ENCODE measurements at places on chromosomes 1 and 21. TPM values are rescaled to one million over a fixed set of nuclear protein-coding genes. Genes with fewer than 3 reads are reported as not detected.

The PADI4 gene
- total RNA-seq: 0.33 TPM

The LCE6A gene
- not detected for total RNA-seq

The ACTN2 gene
- 0.34 TPM for total RNA-seq

The PLPPR4 gene
- 0.12 TPM for total RNA-seq

GRCh38 chr1:221670081-221670480, 71.8 kb downstream of the DUSP10 start:
- H3K36me3 ChIP-seq: no peaks in the 10 kb centered on the region
- no peaks in the 10 kb centered on the region for H3K4me1 ChIP-seq
- no peaks in the 10 kb centered on the region for H3K27me3 ChIP-seq
- no peak for DNase-seq
- no peak overlapping the region for H3K4me3 ChIP-seq

GRCh38 chr1:9890224-9890731, 19.8 kb downstream of the CTNNBIP1 start:
- H3K4me3 ChIP-seq: no peak overlapping the region
- no peaks in the 10 kb centered on the region for H3K27me3 ChIP-seq
- H3K27ac ChIP-seq: peak overlapping the region; percentile 72

- no peak overlapping the region for H3K27ac ChIP-seq
- H3K4me1 ChIP-seq: no peaks in the 10 kb centered on the region
- H3K27me3 ChIP-seq: no peaks in the 10 kb centered on the region
- H3K4me3 ChIP-seq: no peak overlapping the region
These were observed 270.4 kb upstream of the B3GALT2 start for GRCh38 chr1:193456811-193457280.

- no peaks in the 10 kb centered on the region for H3K4me1 ChIP-seq
- H3K4me3 ChIP-seq: no peak overlapping the region
- no peaks in the 10 kb centered on the region for H3K36me3 ChIP-seq
- no peak overlapping the region for H3K27ac ChIP-seq
These were observed 371.6 kb downstream of the AMY1C start for GRCh38 chr1:104121271-104121670.

DNA sequence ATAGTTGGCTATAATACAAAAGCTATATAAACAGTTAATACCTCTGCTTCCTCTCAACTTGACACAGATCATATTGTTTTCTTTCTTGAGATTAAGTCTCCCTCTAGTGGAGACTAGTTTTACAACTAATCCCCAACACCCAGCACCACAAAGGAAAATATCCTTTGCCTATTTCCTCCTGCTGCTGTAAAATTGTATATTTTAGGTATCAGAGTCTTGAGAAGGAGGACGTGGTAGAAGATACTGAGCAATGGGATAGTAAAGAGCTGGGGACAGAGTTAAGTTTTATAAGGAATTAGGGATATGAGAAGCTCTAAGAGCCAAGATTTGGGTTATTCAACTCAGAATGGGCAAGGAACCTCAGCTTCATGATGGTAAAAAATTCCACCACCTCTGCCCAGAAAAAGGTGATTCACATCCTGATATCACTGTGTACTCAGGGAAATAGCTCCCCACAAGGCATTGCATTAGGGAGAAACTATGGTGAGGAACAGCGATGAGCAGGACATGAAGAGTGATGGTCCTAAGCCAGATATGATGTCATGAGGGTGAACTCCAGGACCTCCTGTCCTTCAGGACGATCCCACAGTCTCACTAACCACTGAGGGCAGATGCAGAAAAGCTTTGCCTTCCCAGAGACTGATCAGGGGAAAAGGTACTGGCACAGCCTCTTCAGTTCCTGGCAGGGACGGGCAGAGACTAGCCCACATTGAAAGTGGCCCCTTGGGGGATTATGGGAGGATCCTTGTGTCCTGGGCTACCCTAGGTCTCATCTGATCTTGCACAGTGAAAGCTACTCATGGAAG, 14.7 kb upstream of the CFAP126 start:
- H3K4me1 ChIP-seq: no peaks in the 10 kb centered on the region
- no peaks in the 10 kb centered on the region for H3K27me3 ChIP-seq
- no peak for DNase-seq
- no peaks in the 10 kb centered on the region for H3K36me3 ChIP-seq

GRCh38 chr1:5753549-5754421, 238.4 kb downstream of the NPHP4 start:
- H3K36me3 ChIP-seq: no peaks in the 10 kb centered on the region
- H3K4me3 ChIP-seq: no peak overlapping the region
- no peaks in the 10 kb centered on the region for H3K27me3 ChIP-seq
- H3K4me1 ChIP-seq: peaks cover 8% of the 10 kb centered on the region
- no peak for DNase-seq
- H3K27ac ChIP-seq: no peak overlapping the region

- H3K27me3 ChIP-seq: no peaks in the 10 kb centered on the region
- no peaks in the 10 kb centered on the region for H3K36me3 ChIP-seq
These were observed 22.2 kb downstream of the EPB41 start for GRCh38 chr1:28936528-28936927.

All from ovary (tissue), 10 donors.